Fibroblast of lung (primary cell): ENCODE measurements at places on chromosomes 1 and 21. TPM values are rescaled to one million over a fixed set of nuclear protein-coding genes. Genes with fewer than 3 reads are reported as not detected.

- H3K4me3 ChIP-seq: no peak overlapping the region
- no peaks in the 10 kb centered on the region for H3K27me3 ChIP-seq
- H3K4me1 ChIP-seq: peaks cover 45% of the 10 kb centered on the region
- peak overlapping the region; percentile 73 for H3K27ac ChIP-seq
Measured at GRCh38 chr1:201488830-201489589, 17.9 kb downstream of the CSRP1 start.

DNA sequence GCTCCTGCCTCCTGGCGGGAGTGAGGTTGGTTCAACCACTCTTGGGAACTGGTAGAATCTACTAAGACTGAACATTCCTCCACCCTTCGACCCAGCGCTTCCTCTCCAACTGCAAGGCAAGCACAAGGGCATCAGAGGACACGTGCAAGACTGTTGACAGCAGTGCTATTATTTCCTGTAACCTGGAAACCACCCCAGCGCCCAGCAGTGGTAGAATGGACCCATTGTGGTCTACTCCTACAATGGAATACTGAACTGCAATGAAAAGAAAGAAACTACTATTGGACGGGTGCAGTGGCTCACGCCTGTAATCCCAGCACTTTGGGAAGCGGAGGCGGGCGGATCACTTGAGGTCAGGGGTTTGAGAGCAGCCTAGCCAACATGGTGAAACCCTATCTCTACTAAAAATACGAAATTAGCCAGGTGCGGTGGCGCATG is 33.0 kb upstream of the TARDBP start:
- H3K4me3 ChIP-seq: no peak overlapping the region
- H3K27me3 ChIP-seq: no peaks in the 10 kb centered on the region
- no peaks in the 10 kb centered on the region for H3K4me1 ChIP-seq
- H3K27ac ChIP-seq: no peak overlapping the region

DNA sequence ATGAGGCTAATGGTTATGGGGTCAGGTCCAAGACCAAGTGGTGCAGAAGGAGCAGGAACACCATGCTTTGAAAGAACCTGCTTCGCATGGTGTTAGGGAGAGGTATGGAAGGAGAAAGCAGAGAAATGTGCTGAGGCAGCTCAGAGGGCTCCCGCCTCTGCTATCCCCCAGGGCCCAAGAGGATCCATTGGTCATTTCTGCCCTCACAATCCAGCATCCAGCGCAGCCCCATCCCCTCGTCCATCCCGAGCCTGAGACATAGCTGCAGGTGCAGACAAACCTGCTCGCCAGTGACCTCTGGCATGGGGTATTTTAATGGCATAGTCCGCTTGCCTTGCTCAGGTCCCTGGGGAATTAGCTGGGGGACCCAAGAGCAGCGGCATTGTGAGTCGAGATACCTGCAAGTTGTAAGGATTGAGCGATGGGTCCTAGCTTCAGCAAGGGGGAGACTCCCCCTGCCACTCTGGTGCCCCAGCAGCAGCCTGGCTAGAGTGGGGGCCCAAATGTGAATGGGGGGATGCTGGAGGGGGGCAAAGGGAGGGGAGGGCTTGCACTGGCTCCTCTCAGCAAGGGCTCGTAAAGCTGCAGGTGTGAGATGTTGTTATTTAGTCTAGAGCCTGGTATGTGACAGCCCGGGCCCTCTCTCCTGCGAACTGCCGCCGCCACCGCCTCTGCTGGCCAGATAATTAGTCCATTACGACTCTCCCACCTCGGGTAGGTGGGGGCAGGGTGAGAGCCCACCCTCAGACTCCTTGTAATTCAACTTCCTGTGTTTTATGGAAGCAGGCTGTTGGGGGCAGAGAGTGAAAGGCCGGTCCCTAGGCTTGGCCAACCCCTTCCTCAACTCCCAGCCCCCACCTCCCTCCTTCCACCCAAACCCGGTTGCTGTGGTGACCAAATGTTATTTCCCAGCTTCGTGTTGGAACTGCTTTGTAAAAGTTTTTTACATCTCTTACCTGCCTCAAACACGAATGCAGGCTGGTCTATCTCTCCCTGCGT is 118.8 kb downstream of the RNF220 start:
- no peak for DNase-seq
- peaks cover 23% of the 10 kb centered on the region for H3K27me3 ChIP-seq
- H3K36me3 ChIP-seq: no peaks in the 10 kb centered on the region
- no peak overlapping the region for H3K27ac ChIP-seq
- H3K4me3 ChIP-seq: no peak overlapping the region
- no peaks in the 10 kb centered on the region for H3K4me1 ChIP-seq

DNA sequence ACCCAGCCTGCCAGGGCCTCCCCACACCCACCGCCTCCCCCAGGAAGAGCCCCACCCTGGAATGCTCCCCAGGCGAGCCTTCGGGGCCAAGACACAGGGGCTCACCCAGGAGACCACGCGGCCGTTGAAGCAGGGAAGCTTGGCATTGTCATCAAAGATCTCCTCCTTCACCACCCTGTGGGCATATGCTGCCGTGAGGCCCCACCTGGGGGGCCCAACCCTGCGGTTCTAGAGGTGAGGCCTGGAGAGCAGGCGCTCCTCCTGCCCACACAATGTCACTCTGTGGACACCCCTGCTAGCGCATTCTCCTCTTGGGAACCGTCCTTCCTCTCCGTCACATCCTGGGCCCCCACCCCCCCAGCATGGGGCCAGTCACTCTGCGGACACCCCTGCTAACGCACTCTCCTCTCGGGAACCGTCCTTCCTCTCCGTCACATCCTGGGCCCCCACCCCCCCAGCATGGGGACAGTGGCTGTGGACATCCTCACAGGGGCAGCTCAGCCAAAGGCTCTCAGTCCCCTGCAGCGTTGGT is 6.6 kb downstream of the DVL1 start:
- no peak for DNase-seq
- peaks cover 27% of the 10 kb centered on the region for H3K4me1 ChIP-seq
- no peaks in the 10 kb centered on the region for H3K27me3 ChIP-seq
- peaks cover 27% of the 10 kb centered on the region for H3K36me3 ChIP-seq
- H3K4me3 ChIP-seq: no peak overlapping the region
- H3K27ac ChIP-seq: no peak overlapping the region

DNA sequence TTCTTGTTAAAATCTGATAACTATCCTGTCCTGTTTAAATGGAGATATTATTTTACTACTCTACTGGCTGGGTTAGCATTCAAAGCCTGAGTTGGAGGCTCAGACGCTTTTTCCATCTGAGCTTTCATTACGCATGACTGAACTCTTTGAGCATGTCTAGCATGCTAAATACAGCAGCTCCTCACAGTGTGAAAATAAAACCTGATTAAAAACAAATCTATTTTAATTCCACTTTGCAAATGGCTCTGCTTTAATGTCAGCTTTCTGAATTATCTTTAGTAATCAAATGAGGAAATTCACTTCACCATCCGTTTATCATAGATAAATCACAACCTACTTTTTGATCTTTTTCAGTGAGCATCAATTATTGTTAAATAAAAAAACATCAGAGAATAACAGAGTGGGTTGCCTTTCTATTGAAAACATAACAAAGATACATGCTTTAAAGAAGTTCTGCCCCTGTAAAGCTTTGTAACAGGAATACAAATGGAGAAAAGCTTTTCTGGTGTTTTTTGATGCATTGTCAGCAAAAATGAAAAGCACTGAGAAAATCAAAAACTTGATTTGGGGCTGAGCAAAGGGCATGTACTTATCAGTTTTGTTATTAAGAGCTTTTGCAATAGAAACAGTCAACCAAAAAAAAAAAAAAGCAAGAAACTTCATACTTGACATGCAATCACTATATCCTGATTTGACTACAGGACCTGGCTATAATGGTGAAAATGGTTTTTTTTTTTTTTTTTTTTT is 3.5 kb upstream of the SPEN start:
- no peaks in the 10 kb centered on the region for H3K36me3 ChIP-seq
- H3K4me3 ChIP-seq: no peak overlapping the region
- H3K27ac ChIP-seq: no peak overlapping the region
- no peaks in the 10 kb centered on the region for H3K4me1 ChIP-seq

- peaks cover 7% of the 10 kb centered on the region for H3K4me1 ChIP-seq
- no peaks in the 10 kb centered on the region for H3K27me3 ChIP-seq
- H3K4me3 ChIP-seq: no peak overlapping the region
- H3K27ac ChIP-seq: no peak overlapping the region
- no peak for DNase-seq
Measured at GRCh38 chr1:201272799-201273198, 10.5 kb upstream of the PKP1 start.

GRCh38 chr21:32991361-32991760 is 34.4 kb upstream of the OLIG2 start:
- DNase-seq: no peak
- no peak overlapping the region for H3K4me3 ChIP-seq
- no peaks in the 10 kb centered on the region for H3K36me3 ChIP-seq
- no peak overlapping the region for H3K27ac ChIP-seq
- no peaks in the 10 kb centered on the region for H3K4me1 ChIP-seq

DNA sequence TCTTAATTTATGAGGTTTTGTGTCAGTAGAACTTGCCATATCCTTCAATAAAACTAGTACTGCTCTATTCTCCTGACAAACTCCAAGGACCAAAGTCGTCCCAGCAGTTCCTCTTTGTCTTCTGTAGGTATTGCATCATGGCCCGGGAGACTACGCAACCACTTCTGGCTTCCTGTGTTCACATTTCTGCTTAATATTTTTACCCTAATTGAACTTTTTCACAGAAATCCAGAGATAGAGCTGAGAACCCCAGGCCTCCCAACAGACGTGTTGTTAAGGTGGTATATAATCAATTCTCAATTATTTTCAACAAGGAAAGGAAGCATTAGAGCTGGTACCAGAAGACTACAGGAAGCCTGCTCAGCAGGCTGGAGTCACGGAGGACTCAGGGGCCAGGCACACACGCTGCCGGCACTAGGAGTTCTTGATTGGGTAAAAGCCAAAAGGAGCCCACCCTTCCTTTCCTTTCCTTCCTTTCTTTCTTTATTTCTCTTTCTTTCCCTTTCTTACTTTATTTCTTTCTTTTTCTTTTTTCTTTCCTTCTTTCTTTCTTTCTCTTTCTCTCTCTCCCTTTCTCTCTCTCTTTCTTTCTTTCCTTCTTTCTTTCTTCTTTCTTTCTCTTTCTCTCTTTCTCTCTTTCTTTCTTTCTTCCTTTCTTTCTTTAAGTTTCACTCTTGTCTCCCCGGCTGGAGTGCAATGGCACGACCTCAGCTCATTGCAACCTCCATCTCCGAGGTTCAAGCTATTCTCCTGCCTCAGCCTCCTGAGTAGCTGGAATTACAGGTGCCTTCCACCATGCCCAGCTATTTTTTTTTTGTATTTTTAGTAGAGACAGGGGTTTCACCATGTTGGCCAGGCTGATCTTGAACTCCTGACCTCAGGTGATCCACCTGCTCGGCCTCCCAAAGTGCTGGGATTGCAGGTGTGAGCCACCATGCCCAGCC is 173.7 kb downstream of the ZBTB18 start:
- no peak overlapping the region for H3K27ac ChIP-seq
- no peak for DNase-seq
- H3K36me3 ChIP-seq: no peaks in the 10 kb centered on the region
- no peaks in the 10 kb centered on the region for H3K27me3 ChIP-seq
- no peaks in the 10 kb centered on the region for H3K4me1 ChIP-seq
- no peak overlapping the region for H3K4me3 ChIP-seq

GRCh38 chr1:23664837-23665795 is 26.5 kb upstream of the RPL11 start:
- H3K27ac ChIP-seq: no peak overlapping the region
- H3K36me3 ChIP-seq: no peaks in the 10 kb centered on the region
- H3K27me3 ChIP-seq: no peaks in the 10 kb centered on the region

DNA sequence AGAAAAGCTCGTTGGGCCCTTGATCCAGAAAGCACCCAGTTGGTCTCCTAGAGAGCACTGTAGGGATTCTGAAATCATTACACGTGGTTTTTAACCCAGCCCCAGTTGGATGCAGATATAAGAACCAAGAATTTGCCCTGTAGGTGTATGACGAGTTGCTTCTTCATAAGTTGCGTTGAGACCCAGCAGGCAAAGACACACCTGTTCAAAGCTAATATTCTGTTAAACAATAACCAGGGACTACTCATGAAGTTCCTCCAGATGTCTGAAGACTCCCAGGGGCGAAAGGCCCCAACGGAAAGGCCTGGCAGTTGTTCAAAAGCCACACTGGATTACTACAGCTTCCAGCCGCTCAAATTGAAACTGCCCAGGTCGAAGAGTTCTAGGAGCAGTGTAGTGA is 88.6 kb upstream of the HNRNPU start:
- DNase-seq: no peak
- H3K4me3 ChIP-seq: no peak overlapping the region
- H3K36me3 ChIP-seq: no peaks in the 10 kb centered on the region
- H3K27me3 ChIP-seq: no peaks in the 10 kb centered on the region

GRCh38 chr1:169163059-169163458 is 56.6 kb downstream of the ATP1B1 start:
- H3K36me3 ChIP-seq: no peaks in the 10 kb centered on the region
- DNase-seq: no peak
- no peak overlapping the region for H3K4me3 ChIP-seq
- no peak overlapping the region for H3K27ac ChIP-seq
- H3K4me1 ChIP-seq: peaks cover 2% of the 10 kb centered on the region

DNA sequence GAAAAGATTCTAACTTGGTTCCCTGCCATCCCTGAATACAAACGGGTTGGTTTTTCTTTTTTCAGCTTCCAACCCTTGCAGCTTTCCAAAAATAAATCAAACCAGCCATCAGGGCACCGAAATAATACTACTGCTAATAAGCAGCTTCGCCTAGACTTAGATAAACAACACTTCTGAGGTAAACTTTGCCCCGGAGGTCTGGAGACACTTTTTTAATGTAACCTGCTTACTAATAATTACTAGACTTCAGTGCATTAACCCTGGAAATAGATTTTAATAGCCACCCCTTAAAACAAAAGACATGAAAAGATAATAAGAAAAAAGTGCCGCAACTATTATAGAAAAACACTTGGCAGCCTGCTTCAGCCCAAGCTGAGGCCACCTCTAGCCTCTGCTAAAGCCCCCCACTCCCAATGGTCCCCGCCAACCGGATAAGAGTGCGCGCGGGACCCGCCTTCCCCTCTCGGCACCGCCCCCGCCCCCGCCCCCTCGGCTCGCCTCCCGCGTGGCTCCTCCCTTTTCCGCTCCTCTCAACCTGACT is 405 bp upstream of the GADD45A start:
- H3K27ac ChIP-seq: peak overlapping the region; percentile 82
- DNase-seq: no peak
- peak overlapping the region; percentile 70 for H3K4me3 ChIP-seq
- peaks cover 15% of the 10 kb centered on the region for H3K4me1 ChIP-seq

- H3K4me1 ChIP-seq: no peaks in the 10 kb centered on the region
- H3K36me3 ChIP-seq: no peaks in the 10 kb centered on the region
- no peaks in the 10 kb centered on the region for H3K27me3 ChIP-seq
- H3K4me3 ChIP-seq: no peak within 1 kb of the TSS
- DNase-seq: no peak
Measured at GRCh38 chr21:44657635-44658540, at the start of gene KRTAP12-3. TSS of gene KRTAP12-3 (plus strand) at chr21:44657932. CDS start at chr21:44657980, 48 bp downstream.

Gene AMY1A
- total RNA-seq: not detected in 2 replicates

Gene KRTAP11-1
- not detected in 2 replicates for total RNA-seq

Gene DNASE2B
- not detected in 2 replicates for total RNA-seq

Gene PRDM16
- total RNA-seq: 1.3 and 1.8 TPM in 2 replicates

Gene ISG15
- total RNA-seq: 74.7 and 93.3 TPM in 2 replicates

Gene LIN9
- 2.8 TPM in 2 replicates for total RNA-seq

Gene PTPRU
- total RNA-seq: 25.8 and 27.0 TPM in 2 replicates
